GM18507 (cell line): ENCODE measurements at places on chromosomes 2 and 18.
A peak's percentile ranks its signal among the peaks of the same experiment; 100 is the strongest.

GRCh38 chr2:29226375-29226774 is 111.2 kb downstream of the CLIP4 start:
- no peak for DNase-seq

GRCh38 chr18:2412996-2413751 is 158.1 kb downstream of the METTL4 start:
- no peak for DNase-seq

- no peak for DNase-seq
Measured at GRCh38 chr18:47969816-47970215, 39.4 kb upstream of the SMAD2 start.

- DNase-seq = no peak
Measured at GRCh38 chr2:120267348-120267747, 14.7 kb downstream of the RALB start.

DNA sequence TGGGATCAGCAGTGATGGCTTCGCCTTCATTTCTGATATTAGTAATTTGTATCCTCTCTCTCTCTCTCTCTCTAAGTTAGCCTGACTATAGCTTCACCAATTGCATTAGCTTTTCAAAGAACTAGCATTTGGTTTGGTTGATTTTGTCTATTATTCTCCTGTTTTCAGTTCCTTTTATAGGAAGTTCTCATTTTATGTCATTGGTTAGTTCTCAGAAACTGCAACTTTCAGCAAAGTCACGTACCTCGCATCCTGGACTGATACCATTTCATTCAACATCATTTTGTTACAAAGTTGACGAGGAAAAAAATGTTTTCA is 450.8 kb downstream of the EIPR1 start:
- DNase-seq = no peak

DNA sequence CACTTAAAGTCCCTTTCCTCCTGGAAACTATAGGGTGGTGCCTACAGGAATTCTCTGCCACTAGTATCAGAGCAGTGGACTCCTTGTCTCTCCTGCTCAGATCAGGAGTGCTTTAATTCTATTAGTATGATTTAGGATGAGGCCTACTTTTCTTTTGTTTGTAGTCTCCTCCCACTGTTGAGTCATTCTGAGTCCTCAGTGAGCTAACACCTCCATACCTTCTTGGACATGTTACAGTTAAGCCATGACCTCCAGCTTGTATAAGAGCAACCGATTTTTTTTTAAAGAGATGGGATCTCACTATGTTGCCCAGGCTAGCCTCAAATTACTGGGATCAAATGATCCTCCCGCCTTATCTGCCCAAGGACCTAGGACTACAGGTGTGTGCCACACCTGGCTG is 48.7 kb upstream of the OTOF start:
- DNase-seq = no peak

GRCh38 chr2:74922592-74923227 is 35.7 kb upstream of the POLE4 start:
- DNase-seq = no peak

- no peak for DNase-seq
Measured at GRCh38 chr2:203819434-203820133, 48.0 kb upstream of the CTLA4 start.

GRCh38 chr2:52629531-52629930 is 1138.1 kb upstream of the CHAC2 start:
- no peak for DNase-seq

DNA sequence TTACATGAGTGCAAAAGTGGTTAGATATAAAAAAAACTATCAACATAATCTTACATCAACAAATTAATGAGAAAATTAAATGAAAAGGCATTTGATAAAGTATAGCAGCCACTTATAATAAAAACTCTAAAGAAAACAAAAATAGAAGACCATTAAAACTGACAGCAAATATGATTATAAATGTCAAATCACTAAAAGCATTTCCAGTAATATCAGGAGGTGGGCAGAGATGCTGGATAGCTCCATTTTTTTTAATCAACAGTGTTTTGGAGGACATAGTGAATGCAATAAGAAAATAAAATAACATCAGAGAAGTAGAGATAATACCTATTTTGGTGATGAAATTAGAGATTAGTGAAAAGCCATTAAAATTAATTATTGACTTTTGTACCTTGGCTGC is 173.4 kb downstream of the LRRTM4 start:
- no peak for DNase-seq

DNA sequence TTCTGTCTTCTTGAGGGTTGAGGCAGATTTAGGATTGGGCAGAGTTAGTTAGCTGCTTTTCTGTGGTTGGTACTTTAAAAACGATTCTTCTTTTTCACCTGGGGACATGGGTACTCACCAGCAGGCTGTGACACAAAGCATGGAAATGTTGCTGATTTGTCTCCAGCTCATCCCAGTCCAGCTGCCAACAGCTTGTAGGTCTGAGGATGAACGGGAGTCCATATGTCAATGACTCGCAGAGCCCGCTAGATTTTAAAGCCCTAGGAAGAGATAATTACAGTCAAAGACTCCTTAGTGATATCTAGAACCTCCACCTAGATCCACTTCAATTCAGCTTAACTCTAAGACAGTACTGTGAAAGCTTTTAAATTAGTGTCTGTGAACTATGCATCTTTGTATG is 20.8 kb downstream of the DOK1 start:
- no peak for DNase-seq

- DNase-seq = no peak
Measured at GRCh38 chr2:213274143-213274542, 10.1 kb upstream of the SPAG16 start.

DNA sequence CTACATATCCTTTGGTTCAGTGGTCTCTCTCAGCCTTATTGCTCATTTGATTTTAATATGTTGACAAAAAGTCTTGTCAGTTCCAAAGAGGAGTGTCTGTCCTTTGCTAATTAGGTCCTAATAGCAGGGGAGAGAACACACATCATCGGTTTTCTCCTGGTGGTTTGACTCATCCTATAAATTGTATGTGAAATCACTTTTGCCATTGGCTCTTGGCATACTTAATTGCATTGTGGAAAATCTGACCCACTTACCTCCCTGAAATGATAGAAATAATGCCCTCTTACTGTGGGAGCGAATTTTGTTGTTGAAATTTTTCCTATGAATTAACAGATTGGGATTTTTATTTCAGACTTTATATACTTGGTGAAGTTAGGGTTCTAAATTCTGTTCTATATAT is 58.3 kb downstream of the MTCL1 start:
- DNase-seq = no peak

- DNase-seq = peak; percentile 68
Measured at GRCh38 chr2:62038975-62039771, 133.7 kb downstream of the COMMD1 start.

GRCh38 chr2:119025762-119026351 is 83.9 kb downstream of the MARCO start:
- DNase-seq = no peak

DNA sequence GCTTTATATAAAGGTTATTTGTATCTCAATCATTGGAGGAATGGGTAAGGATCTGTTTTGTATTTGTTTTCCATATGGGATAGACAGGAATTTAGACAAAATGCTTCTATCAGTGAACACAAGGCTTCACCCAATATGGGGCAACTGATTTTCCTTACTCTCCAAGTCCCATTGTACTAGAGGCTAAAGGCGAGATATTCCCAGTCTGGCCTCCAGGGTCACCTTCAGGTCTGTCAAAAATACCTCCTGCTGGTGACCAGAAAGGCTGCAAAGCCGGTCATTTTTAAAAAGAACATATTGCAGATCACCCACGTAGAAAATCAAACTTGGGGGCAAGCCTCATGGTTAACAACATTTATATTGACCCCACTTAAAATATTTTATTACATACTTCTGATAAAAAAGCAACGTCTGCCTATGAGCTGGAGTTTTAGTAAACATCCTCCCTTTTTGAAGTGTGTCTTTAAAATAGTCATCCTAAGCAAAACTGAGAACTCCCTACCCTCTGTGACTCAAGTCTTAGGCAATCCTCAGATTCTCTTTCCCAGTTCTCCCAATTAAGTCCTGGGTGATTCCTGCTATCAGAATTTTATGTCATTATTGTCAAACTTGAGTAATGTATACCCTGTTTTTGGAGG is 276.6 kb downstream of the MREG start:
- DNase-seq = no peak

- no peak for DNase-seq
Measured at GRCh38 chr2:187549193-187549592, 5.0 kb downstream of the TFPI start.

GRCh38 chr18:35582899-35583558 is 1.5 kb downstream of the GALNT1 start:
- DNase-seq = no peak

DNA sequence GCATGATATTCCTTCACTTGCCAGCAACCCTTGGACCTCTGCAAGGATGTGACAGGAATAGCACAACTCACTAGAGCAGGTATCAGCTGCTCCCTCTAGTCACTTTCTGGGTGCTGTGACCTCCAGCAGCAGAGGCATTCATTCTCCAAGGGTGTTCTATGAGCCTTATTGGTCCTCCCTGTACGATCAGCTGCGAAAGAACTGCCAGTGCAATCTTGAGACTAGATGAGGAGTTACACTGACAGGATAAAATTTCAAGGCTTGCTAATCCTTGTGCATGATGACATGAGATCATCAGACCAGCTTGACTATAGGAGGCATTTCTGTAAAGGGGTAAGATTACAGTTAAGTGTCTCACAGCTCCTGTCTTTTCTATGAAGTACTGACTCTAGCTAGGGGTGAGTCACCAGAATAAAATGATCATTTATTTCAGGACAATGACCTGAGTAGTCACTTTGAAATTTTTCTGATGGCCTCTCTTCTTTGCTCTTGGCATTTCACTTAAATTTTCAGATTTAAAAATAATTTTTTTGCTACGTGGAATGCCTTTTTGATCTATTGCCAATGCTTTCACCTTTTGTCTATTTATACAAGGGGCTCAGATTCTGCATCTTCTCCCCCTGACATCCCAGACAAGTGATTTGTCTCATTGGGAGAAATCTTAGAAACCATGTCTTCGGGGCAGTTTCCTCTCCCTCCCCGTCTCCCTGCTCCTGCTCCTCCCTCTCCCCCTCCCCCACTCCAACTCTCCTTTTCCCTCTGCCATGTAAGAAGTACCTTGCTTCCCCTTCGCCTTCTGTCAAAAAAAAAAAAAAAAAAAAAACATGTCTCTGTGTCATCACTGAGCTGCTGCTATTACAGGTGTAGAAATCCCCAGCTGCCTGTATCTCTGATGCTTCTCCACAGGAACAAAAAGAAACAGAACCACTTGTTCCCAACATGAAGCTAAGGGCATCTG is 49.2 kb upstream of the FRZB start:
- DNase-seq = no peak

DNA sequence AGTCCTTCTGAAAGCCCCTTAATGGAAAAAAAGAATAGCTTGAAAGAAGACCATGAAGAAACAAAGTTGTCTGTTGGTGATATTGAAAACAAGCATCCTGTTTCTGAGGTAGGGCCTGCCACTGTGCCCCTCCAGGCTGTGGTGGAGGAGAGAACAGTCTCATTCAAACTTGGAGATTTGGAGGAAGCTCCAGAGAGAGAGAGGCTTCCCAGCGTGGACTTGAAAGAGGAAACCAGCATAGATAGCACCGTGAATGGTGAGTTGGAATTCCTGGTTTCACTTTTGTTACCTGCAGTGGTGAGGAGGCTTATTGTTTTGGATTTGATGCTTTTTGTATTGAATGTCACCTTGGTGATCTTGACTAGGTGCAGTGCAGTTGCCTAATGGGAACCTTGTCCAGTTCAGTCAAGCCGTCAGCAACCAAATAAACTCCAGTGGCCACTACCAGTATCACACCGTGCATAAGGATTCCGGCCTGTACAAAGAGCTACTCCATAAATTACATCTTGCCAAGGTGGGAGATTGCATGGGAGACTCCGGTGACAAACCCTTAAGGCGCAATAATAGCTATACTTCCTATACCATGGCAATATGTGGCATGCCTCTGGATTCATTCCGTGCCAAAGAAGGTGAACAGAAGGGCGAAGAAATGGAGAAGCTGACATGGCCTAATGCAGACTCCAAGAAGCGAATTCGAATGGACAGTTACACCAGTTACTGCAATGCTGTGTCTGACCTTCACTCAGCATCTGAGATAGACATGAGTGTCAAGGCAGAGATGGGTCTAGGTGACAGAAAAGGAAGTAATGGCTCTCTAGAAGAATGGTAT is 13.3 kb downstream of the SLC20A1 start:
- DNase-seq = no peak

DNA sequence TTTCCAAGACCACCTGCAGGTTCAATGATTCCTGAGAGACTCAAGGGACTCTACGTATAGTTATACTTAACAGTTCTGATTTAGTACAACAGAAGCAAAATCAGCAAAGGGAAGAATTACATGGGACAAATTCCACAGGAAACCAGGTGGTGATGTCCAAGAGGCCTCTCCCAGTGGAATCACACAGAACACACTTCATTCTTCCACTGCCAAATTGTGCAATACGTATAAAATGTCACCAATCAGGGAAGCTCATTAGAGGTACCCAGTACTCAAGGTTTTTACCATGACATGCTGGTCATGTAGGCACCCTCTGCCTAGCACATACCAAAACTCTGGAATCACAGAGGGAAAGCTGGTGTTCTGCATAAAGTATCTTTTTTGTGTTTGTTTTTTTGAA is 22.4 kb downstream of the CAPG start:
- DNase-seq = no peak

GRCh38 chr2:191266201-191266600 is 21.0 kb downstream of the MYO1B start:
- no peak for DNase-seq

DNA sequence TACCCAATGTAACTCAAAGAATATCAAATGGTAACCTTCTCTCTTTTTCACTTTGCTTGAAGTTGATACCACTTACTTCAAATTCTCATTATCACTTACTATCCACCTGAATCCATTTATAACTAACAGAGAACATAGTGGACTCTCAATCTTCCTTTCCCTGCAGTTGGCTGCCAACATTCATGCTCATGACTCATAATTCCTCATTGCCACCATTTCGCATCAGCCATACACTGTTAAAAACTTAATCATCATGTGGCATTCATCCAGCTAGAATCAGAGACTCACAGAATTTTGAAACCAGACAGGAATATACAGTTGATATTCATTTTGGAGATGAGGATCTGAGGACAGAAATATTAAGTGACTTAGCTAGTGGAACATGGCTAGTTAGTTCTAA is 56.8 kb downstream of the SLC4A10 start:
- no peak for DNase-seq

GRCh38 chr18:80147037-80147417 is 38.0 kb downstream of the ADNP2 start:
- no peak for DNase-seq

DNA sequence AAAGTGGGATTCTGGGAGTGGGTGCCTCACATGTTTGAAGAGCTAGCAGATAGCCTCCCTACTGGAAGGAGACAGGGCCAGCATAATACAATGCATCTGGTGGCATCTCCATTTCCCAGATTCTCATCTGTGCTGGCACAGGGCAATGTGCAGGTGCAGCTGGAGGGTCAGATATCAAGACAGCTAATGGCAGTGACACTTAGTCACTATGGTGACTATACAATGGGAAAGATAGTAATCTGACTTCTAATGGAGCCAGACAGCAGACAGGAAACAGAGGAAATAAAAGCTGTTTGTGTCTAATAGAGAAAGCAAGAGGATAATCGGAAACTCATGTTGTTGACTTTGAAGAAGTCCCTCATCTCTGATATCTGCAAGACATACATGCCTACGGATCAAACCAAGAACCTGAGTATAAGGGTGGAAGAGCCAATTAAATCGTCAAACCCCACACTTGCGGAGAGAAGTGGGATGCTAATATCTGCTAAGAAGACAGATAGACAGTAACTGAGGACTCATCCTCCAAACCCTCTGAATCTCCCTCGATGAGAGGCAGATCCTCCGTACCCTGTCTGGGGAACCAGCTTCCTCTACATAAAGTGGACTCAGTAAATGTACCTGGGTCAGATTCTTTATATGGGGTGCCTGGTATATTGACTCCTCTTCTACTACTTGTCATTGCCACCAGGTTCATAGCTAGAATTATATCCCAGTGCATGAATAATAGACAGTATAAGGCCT is 692.7 kb downstream of the SOCS6 start:
- DNase-seq = no peak
